ENCODE measurements at places on chromosomes 11 and 22.

GRCh38 chr11:27541790-27542189 lies 35.2 kb upstream of the LIN7C start:
- no peak for DNase-seq

DNA sequence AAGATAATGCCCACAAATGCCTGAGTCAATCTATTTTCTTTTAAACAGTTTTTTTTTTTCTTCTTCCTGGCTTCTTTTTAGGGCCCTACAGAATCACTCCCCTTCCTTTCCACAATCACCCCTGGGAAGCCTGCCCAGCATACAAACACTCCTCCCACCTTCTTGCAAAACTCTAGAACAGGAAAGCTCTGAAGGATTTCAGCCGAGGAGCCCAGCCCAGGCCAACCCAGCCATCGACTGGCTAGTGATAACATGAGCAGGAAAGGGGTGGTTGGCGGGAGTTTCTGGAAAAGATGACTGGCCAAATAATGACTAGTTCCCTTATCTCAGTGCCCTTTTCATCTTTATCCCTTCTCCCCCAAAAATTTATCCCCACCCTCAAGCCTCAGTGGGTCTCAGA lies 68.2 kb downstream of the USP35 start:
- DNase-seq, result no peak

DNA sequence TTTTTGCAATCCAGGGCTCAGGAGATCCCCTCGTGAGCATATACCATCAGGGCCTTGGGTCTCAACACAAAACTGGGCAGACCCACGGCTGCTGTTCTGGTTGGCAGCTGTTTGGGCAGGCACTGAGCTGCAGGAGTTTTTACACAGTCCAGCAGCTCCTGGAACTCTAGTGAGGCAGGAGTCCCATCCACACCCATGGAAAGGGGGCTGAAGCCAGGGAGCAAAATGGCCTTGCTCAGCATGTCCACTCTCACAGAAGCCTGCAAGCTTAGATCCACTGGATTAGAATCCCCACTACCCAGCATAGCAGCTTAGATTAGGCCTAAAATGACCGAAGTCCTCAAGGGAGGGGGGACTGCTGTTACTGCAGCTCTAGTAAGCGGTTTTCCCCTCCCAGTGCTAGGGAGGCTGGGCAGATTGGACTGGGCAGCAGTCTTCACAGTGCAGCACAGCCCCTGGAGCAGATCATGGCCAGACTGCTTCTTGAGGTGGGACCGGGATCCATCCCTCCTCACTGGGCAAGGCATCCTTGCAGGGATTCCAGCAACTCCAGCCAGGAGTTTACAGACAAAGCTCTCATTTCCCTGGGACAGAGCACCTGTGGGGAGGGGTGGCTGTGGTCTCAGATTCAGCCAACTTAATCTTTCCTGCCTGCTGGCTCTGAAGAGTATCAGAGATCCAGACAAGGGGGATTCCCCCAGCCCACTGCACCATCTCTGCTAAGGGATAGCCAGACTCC lies 36.4 kb upstream of the CARD16 start:
- no peak for DNase-seq

- no peak for DNase-seq
These were observed 11.6 kb upstream of the TOM1 start for GRCh38 chr22:35288116-35288515.

DNA sequence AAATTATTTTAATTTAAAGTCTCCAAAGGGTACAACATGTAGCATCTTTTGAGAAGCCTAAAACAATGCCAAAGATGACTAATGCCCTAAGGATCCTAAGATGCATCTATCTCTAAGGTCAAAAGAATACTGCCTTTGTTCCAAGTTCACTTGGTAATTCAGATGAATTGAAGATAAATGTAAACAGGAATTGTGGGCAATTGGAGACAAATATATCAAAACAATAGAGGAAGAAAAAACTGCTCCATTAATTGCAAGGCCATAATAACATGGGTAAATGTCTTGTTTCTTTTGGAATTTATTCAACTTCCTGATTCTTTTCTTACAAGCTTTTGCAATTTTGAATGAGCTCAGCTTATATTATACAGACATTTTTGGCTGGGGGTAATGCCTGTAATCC lies 338.6 kb downstream of the TTC28 start:
- DNase-seq, result no peak

- DNase-seq, result no peak
These were observed 118.5 kb upstream of the APOA1 start for GRCh38 chr11:116955949-116956348.

GRCh38 chr22:49942565-49943404 lies 17.8 kb upstream of the PIM3 start:
- no peak for DNase-seq

GRCh38 chr11:113448316-113448677 lies 26.9 kb downstream of the DRD2 start:
- DNase-seq, result no peak

- DNase-seq, result no peak
These were observed 270.8 kb downstream of the SBF2 start for GRCh38 chr11:10023212-10023611.

DNA sequence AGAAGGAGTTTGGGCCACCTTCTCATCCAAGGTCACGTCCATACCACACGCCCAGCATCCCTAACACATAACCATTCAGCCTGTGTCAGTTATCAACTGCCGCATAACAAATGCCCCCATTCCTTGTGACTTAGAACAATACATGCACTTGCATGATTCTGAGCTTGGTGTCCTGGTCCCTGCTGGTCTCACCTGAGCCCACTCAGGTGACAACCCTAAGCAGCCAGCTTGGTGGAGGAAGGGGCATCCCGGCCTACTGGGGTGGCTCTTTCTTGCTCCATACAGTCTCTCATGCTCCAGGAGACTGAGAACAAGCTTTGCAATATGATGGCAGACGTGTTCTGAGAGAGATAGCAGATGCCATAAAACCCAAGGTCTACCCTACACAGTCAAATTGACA lies 1276.9 kb downstream of the TBC1D22A start:
- no peak for DNase-seq

GRCh38 chr11:66362481-66363147 lies 8.9 kb downstream of the SLC29A2 start:
- DNase-seq, result no peak

DNA sequence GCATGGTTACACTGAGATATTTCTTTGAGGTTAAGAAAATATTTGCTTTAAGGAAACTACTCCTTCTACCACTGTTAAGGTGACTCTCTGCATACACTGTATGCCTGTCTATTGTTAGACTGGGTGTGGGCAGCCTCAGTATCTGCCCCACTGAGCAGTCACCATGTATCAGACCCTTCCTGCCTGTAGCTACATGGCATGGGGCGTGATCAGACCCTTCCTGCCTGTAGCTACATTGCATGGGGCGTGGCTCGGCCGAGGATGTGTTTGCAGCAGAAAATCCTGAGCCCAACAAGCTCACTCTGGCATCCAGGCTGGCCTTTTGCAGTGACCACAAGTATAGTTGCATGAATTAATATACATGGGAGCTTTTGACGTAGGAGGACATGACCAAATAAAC lies 669.4 kb downstream of the OPCML start:
- DNase-seq, result no peak

DNA sequence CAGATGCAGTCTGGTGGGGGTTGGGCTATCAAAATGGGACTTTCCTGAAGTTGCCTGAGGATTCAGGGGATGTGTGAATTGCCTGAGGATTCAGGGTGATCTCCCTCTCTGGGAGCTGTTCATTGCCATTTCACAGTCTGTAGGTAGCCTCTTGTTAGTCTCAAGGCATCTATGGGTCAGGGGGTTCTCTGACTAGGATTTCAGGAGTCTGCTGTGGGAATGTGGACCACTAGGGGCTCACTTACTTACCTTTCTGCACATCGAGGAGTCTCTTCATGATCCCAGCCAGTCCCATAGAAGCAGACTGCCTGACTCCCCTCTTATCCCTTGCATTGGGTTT lies 54.0 kb downstream of the KCNQ1OT1 start:
- no peak for DNase-seq

- DNase-seq, result no peak
These were observed 133.9 kb upstream of the BMAL1 start for GRCh38 chr11:13143486-13144297.

DNA sequence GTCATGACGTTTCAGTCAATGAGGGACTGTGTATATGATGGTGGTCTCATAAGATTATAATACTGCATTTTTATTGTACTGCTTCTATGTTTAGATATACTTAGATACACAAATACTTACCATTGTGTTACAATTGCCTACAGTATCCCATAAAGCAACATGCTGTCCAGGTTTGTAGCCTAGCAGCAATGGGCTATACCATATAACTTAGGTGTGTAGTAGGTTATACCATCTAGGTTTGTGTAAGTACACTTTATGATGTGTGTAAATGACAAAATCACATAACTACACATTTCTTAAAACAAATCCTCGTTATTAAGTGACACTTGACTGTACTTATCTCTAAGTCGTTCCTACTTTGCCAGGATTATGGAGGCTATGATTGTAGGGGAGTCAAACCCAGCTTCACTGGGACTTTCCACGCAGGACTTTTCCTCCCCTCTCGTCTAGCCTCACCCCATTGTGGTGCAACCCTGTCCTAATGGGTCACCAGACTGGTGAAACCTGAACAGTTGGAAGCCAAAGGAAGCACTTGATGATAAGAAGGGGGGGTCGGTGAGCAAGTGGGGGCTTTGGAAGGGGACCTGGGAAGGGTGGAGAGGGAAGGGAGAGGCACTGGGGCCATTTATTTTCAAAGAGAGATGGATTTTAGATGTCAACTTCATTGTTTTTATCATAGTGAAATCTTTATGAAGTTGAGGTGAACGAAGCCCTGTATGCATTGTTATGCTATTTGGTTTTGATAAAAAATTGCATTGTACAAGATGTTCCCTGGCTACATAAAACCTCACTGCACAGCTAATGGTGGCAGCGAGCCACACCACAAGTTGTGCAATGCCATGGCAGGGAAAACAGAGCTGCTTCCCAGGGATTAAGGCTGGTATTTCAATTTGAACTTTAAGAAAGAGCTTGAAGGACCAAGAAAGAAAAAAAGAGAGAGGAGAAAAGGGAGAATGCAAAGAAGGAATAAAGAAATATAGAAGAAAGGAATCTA lies 129.1 kb downstream of the EHF start:
- no peak for DNase-seq

DNA sequence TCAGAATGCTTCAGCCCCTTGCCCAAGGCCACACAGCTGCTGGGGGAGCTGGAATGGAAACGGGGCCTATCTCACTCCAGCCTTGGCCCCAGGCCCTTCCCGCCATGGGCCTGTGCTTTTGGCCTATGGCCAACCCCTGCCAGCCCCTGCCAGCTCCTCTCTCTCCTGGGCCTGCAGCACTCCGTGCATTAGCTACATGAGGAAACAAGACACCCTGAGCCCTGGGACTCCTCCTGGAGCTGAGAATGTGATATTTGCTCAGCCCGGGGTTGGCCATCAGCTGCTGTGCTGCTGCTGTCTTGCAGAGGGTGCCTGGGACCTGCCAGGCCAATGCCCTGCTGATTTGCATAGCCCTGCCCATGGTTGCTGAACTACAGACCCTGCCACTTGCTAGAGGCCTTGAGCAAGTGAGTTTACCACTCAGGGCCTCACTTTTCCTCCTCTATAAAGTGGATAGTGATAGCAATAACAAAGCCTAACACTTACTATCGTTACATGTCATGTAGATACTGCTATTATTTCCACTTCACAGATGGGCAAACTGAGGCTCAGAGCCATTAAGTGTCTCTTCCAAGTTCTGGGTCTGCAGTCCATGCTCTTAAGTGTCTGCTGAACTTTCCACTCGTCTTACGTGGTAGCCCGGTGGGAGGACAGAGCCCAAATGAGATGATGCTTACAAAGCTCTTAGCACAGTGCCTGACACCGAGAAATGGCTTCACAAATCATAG lies 99.6 kb downstream of the KIAA1671 start:
- DNase-seq, result no peak

GRCh38 chr11:721247-721740 lies 15.3 kb downstream of the EPS8L2 start:
- DNase-seq, result no peak

DNA sequence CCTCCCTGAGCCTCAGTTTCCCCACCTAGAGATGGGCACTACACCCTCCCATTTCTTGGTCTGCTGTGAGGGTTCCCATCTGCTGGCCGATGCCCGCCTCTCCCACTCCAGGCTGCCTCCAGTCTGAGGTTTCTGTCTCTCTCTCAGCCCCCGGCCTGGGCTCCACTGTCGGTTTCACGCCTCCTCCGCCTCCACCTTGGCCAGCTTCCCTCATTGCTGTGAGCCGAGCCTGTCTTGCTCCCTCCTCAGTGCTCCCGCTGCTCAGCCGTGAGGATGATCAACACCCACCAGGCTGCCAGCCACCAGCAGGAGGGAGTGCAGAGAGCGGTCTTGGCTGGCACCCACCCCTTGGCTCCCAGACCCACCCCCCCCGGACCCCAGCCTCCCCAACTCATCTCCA lies 61.0 kb downstream of the CYTH4 start:
- no peak for DNase-seq

GRCh38 chr22:23684561-23685031 lies 6.2 kb upstream of the RGL4 start:
- no peak for DNase-seq

- peak; percentile 40 for DNase-seq
These were observed 21.3 kb upstream of the PIK3IP1 start for GRCh38 chr22:31313366-31314147.

GRCh38 chr11:39932966-39933365 lies 1526.5 kb downstream of the LRRC4C start:
- DNase-seq, result no peak

DNA sequence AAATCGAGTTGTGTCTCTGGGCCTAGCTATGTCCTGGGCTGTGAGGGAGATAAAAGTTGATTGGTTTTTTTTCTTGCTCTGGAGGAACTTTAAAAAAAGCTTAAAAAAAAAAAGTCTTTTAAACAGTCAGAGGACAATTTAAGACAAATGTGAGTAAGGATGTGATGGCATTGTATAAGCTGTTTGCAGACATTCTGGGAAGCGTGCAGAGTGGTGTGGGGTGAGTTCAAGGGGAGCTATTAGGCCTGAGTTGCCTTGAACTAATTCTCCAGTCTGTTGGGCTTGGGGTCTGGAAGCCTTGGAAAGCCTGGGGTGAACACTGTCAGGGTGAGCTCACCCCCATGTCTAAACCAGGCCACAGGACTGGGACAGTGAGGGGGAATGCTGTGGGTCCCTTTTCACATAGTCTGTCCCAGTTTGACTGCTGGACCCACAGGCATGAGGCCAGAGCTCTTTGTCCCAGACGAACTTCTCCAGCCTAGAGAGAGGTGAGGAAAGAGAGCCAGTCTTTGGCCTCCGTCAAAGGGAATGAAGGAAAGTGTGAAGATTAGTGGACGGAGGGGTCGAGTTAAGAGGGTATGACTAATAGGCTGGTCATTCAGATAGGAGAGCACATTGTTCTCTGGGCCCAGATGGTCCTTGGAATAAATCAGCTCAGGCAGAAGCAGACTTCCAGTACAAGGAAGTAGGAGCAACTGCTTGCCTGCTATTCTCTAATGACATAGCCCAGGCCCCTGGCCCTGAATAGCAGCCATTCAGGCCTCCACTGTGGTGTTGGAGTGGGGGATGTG lies 76.4 kb upstream of the NNMT start:
- no peak for DNase-seq

DNA sequence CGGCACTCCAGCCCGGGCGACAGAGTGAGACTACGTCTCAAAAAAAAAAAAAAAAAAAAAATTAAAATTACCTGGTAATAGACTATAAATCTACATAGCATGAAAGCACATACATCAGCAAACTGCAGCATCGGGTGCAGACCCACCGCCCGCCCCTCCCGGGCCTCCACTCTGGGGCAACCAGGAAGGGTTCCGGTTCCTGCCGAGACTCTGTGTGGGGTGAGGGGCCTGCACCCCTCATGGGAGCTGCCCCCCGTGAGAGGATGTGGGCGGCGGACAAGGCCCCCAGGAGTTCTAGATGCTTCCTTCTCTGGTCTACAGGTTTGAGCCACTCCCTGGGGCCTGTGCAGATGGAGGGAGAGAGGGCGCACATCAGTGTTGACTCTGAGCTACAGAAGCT lies 9.1 kb downstream of the DRD4 start:
- DNase-seq, result no peak
